ENCODE measurements at places on chromosomes 12 and 14.

DNA sequence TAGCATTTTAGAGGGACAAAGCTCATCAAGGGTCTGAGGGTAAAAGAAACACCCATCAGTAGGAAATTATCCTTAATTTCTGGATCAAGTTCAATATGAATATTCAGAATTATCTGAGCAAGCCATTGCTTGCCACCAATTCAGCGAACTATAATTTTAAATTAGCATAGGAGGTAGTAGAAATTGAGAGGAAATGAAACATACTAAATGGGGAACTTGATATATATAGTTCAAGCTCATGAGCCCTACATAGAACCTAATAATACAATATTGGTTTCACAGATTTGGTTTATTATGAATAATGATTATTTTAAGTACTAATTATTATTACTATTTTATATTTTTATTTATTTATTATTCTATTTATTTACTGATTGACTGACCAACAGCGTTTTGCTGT is 42.1 kb upstream of the GXYLT1 start:
- DNase-seq: no peak

DNA sequence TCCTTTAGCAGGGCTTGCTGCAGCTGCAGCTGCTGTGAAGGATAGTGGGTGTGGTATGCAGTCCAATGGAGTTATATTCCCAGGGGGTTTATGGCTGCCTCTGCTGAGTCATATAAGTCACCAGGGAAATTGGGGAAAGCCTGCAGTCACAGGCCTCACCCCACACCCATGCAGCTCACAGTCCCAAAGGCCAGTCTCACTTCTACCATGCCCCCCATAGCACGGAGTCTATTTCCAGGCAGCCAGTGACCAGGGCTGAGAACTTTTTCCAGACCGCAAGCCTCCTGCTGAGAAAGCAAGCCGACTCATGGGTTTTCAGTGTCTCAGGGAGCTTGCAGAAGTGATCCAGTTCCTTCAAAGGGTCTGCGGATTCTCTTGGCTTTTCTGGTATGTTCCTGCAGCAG is 322.4 kb upstream of the CLEC14A start:
- DNase-seq: no peak

GRCh38 chr14:69038455-69039287 is 59.6 kb upstream of the ACTN1 start:
- DNase-seq: no peak

DNA sequence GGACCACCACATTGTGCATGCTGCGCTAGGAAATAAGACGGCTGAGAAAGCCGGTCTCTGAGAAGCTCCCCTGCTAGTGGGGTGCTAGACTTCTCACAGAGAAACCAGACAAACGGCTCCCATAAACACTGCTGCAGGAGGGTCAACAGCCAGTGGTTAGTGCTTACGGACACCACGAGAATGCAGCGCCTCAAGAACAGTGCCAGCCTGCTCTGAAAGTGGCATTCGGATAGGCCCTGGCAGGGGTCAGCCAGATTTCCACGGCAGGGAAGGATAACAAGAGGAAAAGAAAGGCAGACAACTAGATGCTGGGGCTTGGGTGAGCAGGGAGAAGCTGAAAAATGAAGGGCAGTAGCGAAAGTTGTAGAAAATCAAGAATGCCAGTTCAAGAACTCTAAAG is 26.4 kb downstream of the PPTC7 start:
- DNase-seq: no peak

DNA sequence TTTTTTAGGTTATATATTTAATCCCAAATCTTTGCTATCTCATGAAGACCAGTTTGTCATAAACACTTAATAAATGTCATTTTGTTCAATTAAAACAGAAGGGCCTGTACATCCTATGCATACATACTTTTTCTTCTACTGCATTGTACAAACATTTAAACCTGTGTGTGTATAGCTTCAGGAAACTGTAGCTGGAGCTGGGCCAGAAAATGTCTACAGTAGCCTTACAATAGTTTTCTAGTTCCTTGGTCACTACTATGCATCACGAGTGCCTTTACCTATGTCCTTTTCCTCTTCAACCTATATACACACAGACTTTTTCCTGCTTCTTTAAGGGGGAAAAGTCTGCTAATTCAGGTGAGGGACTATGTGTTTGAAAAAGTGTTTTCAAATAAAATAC is 302.8 kb downstream of the PAWR start:
- no peak for DNase-seq

GRCh38 chr14:77707355-77707723 is 484 bp downstream of the ALKBH1 start:
- peak; percentile 32 for DNase-seq

DNA sequence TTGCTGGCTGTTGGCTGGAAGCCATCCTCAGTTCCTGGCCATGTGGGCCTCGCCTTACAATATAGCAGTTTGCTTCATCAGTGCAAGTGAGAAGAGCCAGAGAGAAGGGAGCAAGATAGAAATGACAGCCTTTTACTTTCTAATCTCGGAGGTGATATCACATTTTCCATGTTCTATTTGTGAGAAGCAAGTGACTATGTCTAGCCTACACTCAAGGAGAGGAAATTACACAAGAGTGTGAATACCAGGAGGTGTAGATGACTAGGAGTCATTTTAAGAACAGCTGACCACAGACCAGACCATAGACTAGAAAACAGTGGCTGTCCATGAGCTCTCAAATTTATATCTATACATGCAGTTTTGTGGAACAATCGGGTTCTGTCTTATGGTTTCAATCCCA is 163.0 kb upstream of the NRXN3 start:
- peak; percentile 21 for DNase-seq

GRCh38 chr12:108709697-108710096 is 21.6 kb downstream of the CORO1C start:
- no peak for DNase-seq

DNA sequence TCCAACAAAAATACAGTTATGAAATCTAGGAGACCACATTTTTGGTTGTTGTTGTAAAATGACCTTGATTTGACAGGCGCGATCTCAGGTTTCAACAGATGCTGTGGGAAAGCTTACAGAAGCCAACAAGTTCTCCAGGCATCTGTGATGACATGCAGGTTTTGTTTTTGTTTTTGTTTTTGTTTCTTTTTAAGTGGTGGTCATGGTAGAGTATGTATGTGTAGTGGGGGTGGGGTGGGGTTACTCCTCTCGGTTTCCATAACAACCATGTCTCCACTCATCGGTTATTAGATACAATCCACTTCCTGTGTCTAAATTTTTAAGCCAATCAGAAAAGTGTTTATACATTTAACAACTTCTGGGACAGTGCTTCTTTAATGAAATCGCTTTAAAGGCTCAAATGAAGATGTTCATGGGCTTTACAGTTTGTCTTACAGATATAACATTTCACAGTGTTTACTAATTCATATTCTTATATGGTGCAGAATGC is 199.9 kb upstream of the FOXN3 start:
- DNase-seq: peak; percentile 32

DNA sequence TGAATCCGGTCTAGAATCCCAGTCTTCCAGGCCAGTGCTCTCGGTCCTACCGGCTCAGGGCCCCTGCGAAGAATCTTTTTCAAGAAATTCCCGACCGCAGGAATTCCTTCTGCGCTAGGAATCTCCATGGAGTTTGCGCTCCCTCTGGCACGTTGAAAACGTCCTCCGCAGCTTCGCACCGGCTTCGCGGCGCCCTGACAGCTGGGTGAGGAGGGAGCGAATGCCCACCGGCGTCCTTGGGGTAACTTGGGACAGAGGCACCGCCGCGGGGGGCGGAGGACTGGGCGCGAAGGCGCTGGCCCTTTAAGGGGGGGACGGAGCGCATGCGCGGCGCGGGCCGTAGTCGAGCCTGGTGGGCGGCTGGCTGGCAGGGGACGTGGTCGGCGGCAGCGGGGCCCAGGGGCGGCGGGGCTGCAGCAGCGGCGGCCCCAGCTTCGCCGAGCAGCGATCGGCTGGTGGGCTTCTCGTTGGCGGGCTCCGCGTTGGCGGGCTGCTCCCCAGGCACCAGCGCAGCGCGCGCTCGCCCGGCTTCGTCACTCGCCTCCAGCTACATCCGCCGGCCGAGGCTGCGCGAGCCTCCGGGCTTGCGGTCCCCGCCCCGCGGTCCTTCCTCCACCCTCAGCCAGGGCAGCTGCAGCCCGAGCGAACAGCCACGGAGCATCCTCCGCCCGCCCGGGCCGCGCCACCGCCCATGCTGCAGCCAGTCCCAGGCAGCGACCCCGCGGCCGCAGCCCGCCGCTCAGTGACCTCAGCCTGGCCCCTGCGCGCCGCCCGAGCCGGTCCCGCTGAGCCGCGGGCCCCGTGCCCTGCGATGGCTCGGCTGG is at the start of gene VASH1:
TSS of gene VASH1 (plus strand) at position 333 of the 824 bp plus-strand sequence. CDS start 1,354 bp downstream, outside the sequence.
- peak; percentile 45 for DNase-seq

DNA sequence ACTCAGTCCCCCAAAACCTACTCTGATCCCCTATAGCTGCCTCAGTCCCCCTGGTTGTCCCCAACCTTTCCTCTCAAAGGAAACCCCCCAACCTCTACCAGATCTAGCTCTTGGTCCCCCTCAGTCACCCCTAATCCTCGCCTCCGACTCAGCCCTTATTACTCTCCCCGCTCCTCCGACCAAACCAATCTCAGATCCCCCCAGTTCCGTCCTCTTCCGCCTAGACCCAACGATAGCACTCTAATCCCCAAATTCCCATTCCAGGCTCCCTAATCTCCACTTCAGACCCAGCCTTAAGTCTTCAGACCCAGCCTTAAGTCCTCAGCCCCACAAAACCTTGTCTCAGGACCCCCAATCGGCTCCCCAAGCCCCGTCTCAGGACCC is 612 bp downstream of the VPS37B start:
- no peak for DNase-seq

GRCh38 chr12:46134205-46134811 is 134.5 kb downstream of the SLC38A1 start:
- DNase-seq: no peak

GRCh38 chr14:68210729-68211299 is 391.2 kb downstream of the RAD51B start:
- DNase-seq: peak; percentile 88

DNA sequence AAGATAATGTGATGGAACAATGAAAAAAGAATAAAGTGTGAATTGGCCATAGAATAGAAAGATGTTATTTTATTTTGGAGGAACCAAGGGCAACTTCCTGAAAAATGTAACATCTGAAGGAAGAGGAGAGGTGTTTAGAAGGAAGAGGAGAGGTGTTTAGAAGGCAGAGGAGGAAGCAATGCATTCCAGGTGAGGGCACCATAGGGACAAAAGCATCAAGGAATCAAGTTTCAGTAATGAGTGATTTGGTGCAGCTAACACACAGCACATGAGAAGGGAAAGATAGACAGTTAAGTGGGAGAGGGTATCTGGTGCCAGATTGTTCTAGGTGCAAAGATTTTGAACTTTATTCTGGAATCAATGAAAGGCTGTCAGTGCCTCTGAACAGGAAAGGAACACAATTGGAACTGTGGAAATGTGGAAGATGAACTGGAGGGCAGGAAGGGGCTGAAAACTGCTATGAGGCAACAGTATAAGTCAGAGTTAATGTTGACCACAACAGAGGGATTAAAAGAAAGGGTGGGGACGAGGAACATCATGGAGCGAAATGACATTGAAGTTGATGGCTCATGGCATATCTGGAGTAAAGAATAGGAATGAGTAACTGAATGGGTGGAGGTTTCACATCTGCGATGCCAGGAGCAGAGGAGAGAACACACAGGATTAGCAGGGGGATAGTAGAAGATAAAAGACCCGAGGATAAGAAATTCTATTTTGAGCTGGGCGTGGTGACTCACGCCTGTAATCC is 326.6 kb downstream of the LRIG3 start:
- no peak for DNase-seq

DNA sequence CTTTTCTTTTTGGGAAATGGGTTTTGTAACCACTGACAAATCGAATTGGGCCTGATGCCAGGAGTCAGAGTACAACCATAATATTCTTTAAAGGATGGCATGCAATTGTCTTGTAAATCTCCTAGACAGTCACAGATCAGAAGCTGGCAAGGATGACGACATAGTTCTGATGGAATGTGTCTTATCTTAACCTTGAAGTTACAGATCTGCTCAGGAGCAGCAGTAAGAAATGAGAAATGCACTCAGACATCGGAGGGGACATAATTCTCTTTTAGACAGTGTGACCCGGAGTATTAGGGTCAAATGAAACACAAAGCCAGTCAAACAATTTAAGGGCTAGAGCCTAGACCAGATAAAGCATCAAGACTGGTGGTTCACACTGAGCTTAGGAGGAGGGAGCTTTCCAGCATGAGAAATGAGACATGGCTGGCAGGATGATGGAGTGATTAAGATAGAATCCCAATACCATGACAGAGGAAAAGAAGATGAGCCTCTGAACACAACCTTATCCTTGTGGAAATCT is 17.5 kb downstream of the CBX5 start:
- DNase-seq: peak; percentile 29

GRCh38 chr12:92065018-92065499 is 80.6 kb downstream of the BTG1 start:
- DNase-seq: no peak

GRCh38 chr12:66717036-66717673 is 38.3 kb upstream of the GRIP1 start:
- no peak for DNase-seq

- no peak for DNase-seq
Measured at GRCh38 chr14:77086951-77087350, 11.1 kb upstream of the CIPC start.

- no peak for DNase-seq
Measured at GRCh38 chr12:77999074-77999715, 168.5 kb downstream of the NAV3 start.

GRCh38 chr14:70005281-70005805 is 126.1 kb downstream of the SMOC1 start:
- no peak for DNase-seq

DNA sequence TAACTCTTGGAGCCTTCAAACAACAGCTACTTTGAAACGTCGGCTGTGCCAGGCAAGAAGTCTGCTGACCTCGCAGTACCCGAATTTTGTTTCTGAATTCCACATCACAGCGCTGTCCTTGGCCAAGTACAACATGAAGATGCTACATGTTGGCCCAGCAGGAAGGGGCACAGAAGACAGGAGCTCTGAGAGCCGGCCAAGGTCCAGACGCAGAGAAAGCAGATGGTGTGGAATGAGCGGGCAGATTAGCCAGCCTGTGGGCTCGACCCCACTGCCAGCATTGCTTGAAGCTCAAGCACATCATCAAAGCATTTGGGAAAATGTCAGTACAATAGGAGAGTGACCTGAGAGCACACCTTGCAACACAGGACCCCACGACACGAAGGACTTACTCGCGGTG is 64.5 kb downstream of the FZD10 start:
- no peak for DNase-seq

- DNase-seq: no peak
Measured at GRCh38 chr12:51897181-51897580, 9.3 kb downstream of the ANKRD33 start.

GRCh38 chr12:106729611-106730010 is 44.9 kb upstream of the RIC8B start:
- DNase-seq: no peak
